ENCODE measurements at places on chromosomes 5 and 9.

DNA sequence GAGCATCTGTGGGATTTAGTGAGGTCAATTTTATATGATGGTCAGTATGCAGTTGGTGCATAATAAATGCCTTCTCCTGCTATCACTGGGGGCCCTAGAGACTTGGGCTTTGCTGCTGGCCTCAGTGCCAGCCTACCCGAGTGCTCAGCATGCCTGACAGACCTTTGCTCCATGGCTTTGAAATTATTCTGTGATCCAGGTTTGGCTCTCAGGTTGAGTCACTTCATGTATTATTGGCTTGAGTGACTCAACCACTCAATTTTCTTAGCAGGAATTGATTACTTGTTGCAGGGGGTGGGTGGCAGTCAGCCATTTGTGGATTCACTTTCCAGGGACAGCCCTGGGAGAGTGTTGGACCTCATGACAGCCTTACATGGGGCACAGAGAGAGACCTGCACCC, 13.5 kb downstream of the SLC25A48 start:
- DNase-seq: no peak

DNA sequence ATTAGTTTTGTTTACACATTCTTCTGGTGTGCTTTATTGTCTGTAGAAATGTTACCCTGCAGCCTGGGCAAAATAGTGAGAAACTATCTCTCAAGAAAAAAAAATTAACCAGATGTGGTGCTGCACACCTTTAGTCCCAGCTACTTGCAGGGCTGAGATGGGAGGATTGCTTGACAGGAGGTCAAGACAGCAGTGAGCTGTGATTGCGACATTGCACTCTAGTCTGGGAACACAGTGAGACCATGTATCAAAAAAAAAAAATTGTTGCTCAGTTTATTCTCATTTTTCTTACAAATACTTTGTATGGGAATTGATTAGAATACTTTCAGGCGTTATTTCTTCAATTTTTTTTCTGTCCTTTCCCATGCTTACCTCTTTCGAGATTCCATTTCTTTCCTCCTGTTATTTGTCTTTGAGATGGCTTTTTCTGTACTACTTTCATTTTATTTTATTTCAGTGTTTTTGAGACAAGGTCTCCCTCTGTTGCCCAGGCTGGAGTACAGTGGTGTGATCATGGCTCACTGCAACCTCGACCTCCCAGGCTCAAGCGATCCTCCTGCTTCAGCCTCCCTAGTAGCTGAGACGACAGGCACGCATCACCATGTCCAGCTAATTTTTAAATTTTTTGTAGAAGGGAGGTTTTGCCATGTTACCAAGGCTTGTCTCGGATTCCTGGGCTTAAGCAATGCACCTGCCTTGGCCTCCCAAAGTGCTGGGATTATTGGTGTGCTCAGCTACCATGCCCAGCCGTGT, 24.9 kb downstream of the TENT2 start:
- no peak for DNase-seq

DNA sequence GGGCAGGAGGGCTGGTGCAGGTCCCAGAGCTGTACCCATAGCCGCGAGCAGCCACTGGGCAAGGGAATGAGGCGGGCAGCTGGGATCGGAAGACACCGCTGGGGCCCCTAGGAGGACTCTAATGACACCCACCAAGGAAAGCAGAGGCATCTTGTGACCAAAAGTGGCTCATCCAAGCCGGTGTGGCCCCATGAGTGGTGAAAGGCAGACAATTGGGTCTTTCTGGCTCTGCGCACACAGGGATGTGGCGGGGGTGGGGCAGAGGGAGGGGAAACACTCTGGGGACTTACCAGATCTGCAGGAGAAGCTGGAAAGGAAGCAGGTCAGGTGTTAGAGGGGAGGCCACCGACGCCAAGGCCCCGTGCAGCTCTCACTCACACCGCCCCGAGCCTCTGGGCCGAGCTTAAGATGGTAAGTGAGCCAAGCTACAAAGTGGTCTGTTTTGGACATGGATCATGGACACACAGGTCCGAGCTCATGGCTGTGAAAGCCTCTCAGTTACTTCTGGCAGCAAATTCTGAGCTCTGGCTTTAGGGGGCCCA, 42.3 kb upstream of the SARDH start:
- no peak for DNase-seq

GRCh38 chr5:163276466-163276865, 160.9 kb upstream of the CCNG1 start:
- no peak for DNase-seq

DNA sequence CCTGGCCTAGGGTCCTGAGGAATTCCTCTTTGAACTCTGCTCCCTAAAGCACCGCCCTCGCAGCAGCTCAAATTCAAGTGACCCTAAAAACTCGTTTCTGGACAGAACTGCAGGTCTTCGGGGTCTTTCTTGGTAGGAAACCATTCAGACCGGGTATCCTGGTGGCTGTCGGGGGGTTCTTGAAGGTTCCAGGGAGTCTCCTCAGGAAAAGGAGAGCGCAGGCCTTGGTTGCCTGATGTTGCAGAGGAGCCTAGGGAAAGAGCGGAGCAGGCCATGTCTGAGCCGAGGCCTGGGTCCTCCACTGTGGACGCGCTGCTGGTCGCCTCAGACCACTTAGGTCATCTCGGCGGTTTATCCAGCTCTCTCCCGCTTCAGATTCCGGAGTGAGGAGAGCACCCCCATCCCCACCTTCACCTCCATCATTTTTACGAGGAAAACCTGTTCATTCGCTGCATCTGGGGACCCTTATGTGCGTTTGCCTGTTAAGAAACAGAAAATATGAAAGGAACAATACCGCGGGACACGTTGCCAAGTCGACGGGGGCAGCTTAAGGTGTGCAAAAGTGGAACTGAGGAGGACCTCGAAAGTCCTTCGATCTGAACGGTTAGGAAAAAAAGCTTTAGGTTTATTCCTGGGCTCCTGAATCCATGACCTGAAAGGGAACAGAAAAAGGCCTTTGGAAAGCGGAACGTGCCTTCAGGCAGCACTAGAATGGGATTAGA, 299.4 kb downstream of the PARP8 start:
- no peak for DNase-seq

- no peak for DNase-seq
These were observed 51.9 kb downstream of the TGFBI start for GRCh38 chr5:136080483-136081216.

DNA sequence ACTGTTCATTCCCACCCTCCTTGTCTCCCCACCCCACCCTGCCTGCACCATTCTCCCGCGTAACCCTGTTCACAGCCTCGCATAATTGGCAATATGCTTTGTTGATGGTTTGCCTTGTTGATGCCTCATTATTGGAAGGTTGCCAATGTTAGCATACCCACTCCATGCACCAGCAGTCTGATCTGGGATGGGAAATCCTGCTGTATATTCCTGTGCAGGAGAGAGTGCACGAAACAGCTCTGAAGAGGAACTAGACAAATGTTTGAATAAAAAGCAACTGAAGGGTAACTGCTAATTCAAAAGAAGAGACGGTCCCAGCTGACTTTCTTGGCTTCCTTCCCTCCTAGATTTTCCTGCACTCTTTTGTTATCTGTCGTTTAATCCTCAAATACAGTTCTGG, 271.7 kb upstream of the TLE4 start:
- no peak for DNase-seq

Data from stimulated activated CD8-positive, alpha-beta memory T cell treated with anti-CD3 and anti-CD28 coated beads, Interleukin-4, amount 100 ng/mL, for 4 hours (primary cell).